Calu3 (cell line): ENCODE measurements at places on chromosomes 12 and 14. TPM values are rescaled to one million over a fixed set of nuclear protein-coding genes. Genes with fewer than 3 reads are reported as not detected.

KCNH3 gene
- total RNA-seq = 0.59 and 2.8 TPM in 2 replicates

EIF4B gene
- 242 and 272 TPM in 2 replicates for total RNA-seq

OR6C75 gene
- not detected in 2 replicates for total RNA-seq

PTGES3 gene
- total RNA-seq = 435 and 437 TPM in 2 replicates

PRB2 gene
- not detected in 2 replicates for total RNA-seq

CLEC4D gene
- not detected in 2 replicates for total RNA-seq

MDP1 gene
- total RNA-seq = 7.4 and 8.9 TPM in 2 replicates

GPR84 gene
- total RNA-seq = not detected in 2 replicates

LIN7A gene
- 0.73 and 3.2 TPM in 2 replicates for total RNA-seq

RPL10L gene
- total RNA-seq = not detected in 2 replicates

XPOT gene
- total RNA-seq = 125 and 140 TPM in 2 replicates

SLC6A13 gene
- 3.5 and 4.8 TPM in 2 replicates for total RNA-seq

VSX2 gene
- not detected in 2 replicates for total RNA-seq

CLEC7A gene
- total RNA-seq = 1.2 and 1.4 TPM in 2 replicates

PUS1 gene
- 81.3 and 95.5 TPM in 2 replicates for total RNA-seq

GZMH gene
- not detected in 2 replicates for total RNA-seq

GPRC5D gene
- not detected in 2 replicates for total RNA-seq

CLEC4C gene
- not detected in 2 replicates for total RNA-seq

PRIMA1 gene
- not detected in 2 replicates for total RNA-seq

PTPRO gene
- 0.24 TPM in 1 of 2 replicates, not detected in the other for total RNA-seq

CCDC38 gene
- total RNA-seq = 0.24 TPM in 1 of 2 replicates, not detected in the other

FAM186B gene
- 0.29 and 0.47 TPM in 2 replicates for total RNA-seq

EPYC gene
- not detected in 2 replicates for total RNA-seq

PLEKHD1 gene
- total RNA-seq = 0.56 and 0.73 TPM in 2 replicates

TAS2R8 gene
- total RNA-seq = not detected in 2 replicates

MAP3K12 gene
- 4.6 and 5.8 TPM in 2 replicates for total RNA-seq

MYH6 gene
- not detected in 2 replicates for total RNA-seq

GZMB gene
- not detected in 2 replicates for total RNA-seq

PTCSC3 gene
- not detected in 2 replicates for total RNA-seq

AICDA gene
- total RNA-seq = not detected in 2 replicates

PLXNC1 gene
- total RNA-seq = 1.3 and 2.3 TPM in 2 replicates

RPGRIP1 gene
- not detected in 2 replicates for total RNA-seq

FBRSL1 gene
- total RNA-seq = 118 and 119 TPM in 2 replicates

USP5 gene
- 126 and 128 TPM in 2 replicates for total RNA-seq

RBP5 gene
- 0.81 and 2.3 TPM in 2 replicates for total RNA-seq

MGP gene
- total RNA-seq = 0.64 TPM in 1 of 2 replicates, not detected in the other

BIN2 gene
- not detected in 2 replicates for total RNA-seq

GPRC5A gene
- 742 and 748 TPM in 2 replicates for total RNA-seq

MSRB3 gene
- total RNA-seq = 1.4 and 1.5 TPM in 2 replicates

TMEM233 gene
- not detected in 2 replicates for total RNA-seq

JDP2 gene
- total RNA-seq = 18.8 and 24.1 TPM in 2 replicates

SERPINA5 gene
- 20.7 and 21.6 TPM in 2 replicates for total RNA-seq

CCDC197 gene
- not detected in 2 replicates for total RNA-seq

RNASE3 gene
- total RNA-seq = not detected in 2 replicates

FAM216A gene
- 10.5 and 11.2 TPM in 2 replicates for total RNA-seq

SPX gene
- 0.20 TPM in 1 of 2 replicates, not detected in the other for total RNA-seq

GALNT8 gene
- not detected in 2 replicates for total RNA-seq
